ENCODE measurements at places on chromosomes 2 and 18.

DNA sequence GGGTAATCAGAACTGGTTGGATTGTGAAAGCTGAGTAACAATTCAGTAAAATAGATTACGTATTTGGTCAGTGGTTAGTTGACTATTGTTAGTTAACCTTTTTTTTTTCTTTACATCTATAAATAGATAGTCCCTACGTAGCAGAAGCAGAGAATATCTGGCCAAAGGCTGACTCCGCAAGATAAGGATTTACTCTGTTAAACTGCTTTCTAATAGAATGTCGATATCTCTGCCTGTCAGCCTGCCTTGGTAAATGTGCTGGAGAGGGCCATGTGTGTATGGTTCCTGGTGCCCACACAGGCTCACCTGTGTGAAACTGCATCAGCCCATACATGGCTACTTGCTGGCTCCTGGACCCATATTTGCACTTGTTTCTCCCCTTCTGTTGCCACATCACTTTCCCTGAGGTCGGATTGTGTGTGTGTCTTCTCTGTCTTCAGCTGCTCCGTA, 94.4 kb downstream of the CRIM1 start:
- DNase-seq, result no peak

- DNase-seq, result no peak
Observed at GRCh38 chr2:99088017-99088416, 53.5 kb upstream of the C2orf15 start.

DNA sequence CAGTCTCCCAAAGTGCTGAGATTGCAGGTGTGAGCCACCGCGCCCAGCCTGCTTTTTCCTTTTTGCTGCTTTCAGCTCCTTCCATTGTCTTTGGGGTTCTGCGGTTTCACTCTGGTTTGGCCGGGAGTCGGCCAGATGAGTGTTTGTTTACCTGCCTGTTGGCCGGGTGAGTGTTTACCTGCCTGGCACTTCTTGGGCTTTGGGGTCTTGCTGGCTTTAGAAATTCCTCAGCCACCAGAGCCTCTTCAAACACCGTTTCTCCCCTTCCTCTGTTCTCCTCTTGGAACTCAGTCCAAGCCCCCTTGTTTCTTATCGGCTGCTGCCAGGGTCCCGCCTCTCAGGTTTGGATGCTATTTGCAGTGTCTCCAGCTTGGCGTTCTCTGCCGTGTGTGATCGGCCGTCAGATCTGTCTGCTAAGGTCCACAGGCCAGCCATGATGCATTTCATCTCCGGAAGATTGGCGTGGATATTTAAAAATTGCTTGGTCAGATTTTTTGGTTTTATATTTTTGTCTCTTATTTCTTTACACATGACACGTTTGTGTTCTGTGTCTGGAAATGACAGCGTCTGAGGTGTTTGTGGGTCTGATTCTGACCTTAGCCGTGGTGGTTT, 14.2 kb upstream of the GAL3ST2 start:
- no peak for DNase-seq

GRCh38 chr2:133570542-133570941, 2.3 kb upstream of the NCKAP5 start:
- DNase-seq, result no peak

Measured in activated CD8-positive, alpha-beta memory T cell treated with anti-CD3 and anti-CD28 coated beads for 4 hours (primary cell).